ENCODE measurements at places on chromosomes 11 and 22.

DNA sequence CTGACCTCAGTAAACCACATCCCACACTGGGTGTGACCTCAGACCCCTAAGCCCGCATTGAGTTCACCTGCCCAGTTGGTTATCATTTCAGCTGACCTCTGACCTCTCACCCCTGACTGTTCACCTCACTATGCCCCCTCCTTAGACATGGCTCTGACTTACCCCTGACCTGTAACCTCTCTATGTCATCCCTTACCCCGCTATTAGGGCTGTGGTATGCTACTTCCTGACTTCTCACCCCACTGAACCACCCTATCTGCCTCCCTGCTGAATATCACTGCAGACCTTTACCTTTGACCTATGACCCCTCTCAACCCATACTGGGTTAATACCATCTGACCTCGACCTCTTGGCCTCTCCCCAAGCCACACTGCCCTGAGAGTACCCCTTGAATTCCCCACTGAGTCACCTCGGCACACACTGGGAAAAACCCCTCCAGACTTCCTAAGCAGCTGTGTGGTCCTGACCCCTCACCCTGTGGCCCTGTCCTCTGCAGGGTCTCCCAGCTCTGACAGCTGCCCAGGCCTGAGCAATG, 8.3 kb downstream of the PLCB3 start:
- DNase-seq: no peak

- DNase-seq: no peak
Measured at GRCh38 chr11:71393283-71393682, 54.9 kb downstream of the DHCR7 start.

GRCh38 chr22:46587492-46588278, 32.5 kb upstream of the GRAMD4 start:
- no peak for DNase-seq

- no peak for DNase-seq
Measured at GRCh38 chr11:109304159-109304558, 117.8 kb upstream of the C11orf87 start.

- no peak for DNase-seq
Measured at GRCh38 chr11:103897160-103897936, 139.1 kb upstream of the DDI1 start.

GRCh38 chr11:2885678-2886081, at the start of gene CDKN1C:
Gene CDKN1C (minus strand): TSS chr11:2885775. CDS start chr11:2885456, 319 bp downstream.
- DNase-seq: peak; percentile 76

DNA sequence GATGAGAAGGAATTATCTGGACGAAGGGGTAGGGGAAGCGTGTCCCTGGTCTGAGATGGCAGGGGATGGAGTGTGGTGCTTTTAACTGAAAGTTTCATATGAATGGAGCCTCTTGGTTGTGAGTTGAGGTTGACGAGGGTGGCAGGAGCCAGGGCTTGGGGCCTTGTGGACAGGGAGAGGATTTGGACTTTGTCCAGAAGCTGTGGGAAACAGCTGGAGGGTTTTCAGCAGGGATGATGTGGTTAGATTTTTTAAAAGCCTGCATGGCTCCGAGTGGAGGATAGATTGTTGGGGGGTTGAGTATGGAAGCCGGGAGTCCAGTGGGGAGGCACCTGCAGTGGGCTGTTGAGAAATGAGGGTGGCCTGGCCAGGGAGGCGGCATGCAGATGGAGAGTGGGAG, 24.8 kb downstream of the MYO7A start:
- no peak for DNase-seq

GRCh38 chr11:20158597-20159257, 1.5 kb downstream of the DBX1 start:
- DNase-seq: no peak

GRCh38 chr11:12045914-12046635, 37.6 kb upstream of the DKK3 start:
- DNase-seq: no peak

DNA sequence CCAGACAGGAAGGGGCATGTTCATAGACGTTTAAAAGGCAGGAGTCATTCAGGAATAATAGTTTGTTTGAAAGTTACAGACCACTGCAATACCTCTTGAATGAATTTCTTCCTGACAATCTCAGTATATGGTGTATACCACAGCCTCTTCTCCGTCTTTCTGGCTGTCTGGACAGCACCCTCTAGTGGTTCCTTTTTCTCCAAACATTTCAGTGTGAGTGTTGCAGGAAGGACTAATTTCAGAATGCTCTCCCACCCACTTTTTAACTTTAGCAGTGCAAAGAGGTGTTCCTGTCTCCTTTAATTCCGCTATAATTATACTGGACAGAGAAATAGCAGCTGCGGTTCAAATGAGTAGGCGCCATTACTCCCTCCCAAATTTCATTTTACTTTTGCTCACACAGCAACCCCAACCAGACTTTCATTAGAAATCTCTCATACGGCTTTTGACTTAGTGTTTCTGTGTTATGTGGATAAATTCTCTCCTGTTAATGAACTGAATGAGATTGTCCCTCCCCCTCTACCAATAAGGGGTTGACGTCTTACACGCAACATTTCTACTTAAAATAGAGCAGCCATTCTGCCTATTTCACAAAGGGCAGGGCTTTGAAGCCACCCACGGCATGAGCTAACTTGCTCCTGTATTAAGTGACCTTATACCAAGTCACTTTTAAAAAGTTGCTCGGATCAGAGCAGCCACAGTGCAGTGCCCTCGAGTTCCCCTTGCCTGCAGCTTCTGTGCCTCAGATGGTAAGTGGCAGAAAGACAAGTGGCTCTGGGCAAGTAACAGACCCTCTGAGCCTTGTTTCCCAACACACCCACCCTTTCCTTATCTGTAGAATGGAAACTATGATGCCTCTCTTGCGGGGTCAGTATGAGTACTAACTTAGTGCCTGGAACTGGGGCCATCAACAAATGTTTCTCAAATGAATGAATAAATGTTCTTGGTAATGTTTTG, 368.6 kb downstream of the OPCML start:
- no peak for DNase-seq

DNA sequence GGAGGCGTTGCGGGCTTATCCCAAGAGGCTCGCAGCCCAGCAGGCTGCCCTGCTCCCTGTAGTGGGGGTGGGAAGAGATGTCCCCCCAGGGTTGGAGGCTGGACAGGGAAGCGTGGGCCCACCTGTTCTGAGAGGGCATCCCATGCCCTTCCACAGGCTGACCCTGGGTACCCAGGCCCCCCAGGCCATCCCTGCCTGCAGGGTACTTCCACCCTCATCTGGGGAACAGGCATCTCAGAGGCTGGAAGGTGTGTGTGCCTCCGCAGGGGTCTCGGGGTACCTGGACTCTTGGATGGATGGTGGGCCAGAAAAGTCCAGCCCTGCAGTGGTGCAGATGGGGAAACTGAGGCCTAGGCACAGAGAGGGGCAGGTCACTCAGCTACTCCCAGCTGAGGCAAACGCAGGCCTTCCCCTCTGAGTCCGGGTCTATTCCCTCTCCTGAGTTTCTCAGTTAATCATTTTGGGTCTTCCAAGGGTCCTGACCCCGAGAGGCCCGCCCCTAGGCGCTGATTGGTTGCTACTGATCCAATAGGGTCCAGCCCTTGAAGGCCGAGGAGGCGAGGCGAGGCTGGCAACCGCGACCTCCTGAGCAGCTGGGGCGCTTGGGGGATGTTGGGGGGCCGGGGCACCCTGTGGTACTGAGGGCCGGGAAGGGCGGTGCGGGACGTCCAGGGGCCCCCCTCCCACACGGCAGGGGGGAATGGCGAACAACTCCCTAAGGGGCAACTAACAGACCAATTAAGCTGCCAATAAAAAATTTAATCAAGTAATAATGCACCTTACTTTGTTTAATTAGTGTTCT, 23.8 kb downstream of the FLRT1 start:
- no peak for DNase-seq

DNA sequence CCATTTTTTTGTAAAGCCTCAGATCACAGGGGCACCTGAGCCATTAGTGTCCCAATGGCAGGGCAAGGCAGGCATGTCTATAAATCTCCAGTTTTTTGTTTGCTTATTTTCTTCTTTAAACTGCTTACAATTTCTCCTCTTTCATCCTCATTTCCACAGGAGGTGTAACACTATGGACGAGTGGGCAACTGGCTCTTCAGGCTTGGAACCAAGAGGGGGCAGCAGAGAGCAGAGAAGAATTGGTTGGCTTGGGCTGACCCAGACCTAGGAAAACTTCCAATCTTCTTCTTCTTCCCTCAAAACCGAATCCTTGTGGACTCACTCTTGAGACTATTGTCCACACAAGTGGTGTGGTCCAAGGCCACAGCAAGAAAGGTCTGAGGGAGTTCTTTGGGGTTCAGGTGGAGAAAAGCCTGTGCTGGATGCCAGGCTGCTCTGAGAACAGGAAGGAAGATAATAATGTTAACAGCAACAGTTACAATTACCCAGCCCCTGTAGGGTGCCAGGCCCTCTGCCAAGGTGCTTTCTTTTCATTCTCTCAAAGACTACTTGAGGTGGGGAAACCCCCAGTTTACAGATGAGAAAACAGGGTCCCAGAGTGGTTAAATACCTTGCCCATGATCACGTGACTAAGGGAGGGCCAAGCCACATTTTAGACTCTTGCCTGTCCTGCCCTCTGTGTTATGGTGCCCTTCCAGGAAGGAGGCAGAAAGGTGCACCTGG, 70.7 kb upstream of the E2F8 start:
- DNase-seq: no peak

GRCh38 chr11:65353900-65354264, 669 bp upstream of the TIGD3 start:
- no peak for DNase-seq

DNA sequence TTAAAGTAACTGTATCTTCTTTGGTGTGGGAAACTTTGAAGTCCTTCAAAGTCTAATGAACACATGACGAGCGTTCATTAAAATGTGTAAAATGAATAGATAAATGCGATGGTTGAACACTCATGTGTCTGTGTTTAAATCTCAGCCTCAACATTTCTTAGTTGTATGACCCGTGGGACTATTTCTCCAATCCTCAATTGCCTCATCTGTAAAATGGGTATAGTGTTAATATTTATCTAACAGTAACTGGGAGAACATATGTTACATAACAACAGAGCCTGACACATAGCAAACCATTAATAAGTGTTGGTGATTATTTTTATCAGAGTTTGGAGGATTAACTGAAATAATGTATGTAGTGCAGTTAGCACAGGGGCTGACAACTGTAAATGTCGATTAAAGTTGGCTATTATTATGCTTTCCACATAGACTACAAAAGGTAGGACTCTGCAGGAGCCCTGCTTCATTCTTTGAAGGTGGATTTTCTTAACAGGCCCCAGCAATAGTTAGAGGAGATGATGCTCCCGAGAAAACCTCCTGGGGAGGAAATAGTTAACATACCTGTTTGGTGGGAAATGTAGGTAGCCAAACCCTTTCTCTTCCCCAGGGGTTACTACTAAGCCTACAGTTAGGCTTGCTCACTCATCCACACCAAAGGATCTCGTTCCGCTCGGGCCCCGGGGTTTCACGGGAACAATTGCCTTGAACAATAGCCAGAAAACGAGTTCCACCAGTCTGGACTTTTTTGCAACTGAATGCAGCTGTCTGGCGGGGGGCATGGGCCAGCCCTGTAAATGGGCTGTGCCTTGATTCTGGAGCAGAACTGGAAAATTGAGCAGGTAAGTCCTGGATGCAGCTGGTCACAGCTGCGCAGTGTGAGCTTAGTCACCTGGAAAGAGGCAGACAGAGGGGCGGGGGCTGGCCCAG, 133.4 kb downstream of the DBX1 start:
- no peak for DNase-seq

GRCh38 chr11:72642043-72642883, 32.0 kb downstream of the PDE2A start:
- no peak for DNase-seq

DNA sequence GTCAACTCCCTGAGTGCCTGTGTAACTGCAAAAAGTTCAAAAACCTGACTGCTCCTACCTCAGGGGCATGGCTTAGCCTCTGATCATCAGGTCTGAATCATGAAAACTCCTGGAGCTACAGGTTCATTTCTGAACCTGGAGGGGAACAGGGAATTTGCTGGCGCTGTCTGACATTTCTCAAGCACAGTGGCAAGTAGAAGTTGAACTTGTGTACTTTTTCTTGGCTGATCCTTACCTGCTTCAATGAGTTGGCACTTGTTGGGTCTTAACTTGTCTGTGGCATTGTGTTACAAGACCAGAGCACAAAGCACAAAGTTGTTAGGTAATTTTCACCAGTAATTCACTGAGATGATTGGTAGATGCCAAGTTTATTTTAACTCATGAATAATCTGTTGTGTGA, 3.3 kb downstream of the TMEM109 start:
- DNase-seq: no peak

GRCh38 chr11:82763167-82763566, 29.5 kb upstream of the FAM181B start:
- no peak for DNase-seq

DNA sequence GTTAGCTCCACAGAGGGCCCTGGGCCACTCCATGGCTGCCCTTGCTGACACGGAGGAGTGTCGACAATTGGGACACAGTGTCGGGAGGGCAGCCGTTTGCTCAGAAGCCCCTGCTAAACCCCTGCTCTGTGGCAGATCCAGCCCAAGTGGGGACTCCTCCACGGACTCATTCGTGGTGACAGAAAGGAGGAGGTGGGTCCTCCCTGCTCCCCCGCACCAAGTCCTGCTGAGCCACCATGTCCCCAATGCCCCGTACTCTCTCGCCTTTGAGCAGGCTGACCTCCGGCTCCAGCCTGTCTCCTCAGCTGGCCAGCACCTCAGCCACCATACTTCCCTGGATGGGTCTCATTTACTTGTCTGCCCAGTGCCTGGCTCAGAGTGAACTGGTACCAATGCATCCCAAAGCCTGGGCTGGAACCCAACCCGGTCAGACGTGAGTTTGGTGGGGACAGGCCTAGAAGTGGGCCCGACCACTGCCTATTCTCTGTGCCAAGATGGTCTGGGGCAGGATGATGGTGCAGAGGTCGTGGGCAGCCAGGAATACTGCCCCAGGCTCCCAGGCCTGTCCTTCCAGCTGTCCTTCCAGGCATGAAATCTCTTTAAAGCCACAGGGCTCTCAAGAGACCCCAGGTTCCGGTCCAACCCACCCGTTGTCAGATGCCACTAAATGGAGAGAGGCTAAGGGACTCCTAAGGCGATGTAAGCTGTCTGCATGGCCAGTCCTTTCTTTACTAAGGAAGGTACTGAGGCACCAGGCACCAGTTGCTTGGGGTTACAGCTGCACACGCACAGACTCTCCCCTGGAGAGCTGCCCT, 4.3 kb downstream of the CBX6 start:
- no peak for DNase-seq

- no peak for DNase-seq
Measured at GRCh38 chr11:14258221-14258935, 100.6 kb downstream of the RRAS2 start.

- no peak for DNase-seq
Measured at GRCh38 chr11:37026326-37026725, 428.3 kb upstream of the RAG2 start.

- DNase-seq: peak; percentile 18
Measured at GRCh38 chr22:20781272-20781990, 7.5 kb downstream of the SERPIND1 start.

- DNase-seq: no peak
Measured at GRCh38 chr11:62004473-62004872, 37.0 kb upstream of the FTH1 start.

GRCh38 chr11:46917109-46917761, 1.1 kb downstream of the LRP4 start:
- no peak for DNase-seq

DNA sequence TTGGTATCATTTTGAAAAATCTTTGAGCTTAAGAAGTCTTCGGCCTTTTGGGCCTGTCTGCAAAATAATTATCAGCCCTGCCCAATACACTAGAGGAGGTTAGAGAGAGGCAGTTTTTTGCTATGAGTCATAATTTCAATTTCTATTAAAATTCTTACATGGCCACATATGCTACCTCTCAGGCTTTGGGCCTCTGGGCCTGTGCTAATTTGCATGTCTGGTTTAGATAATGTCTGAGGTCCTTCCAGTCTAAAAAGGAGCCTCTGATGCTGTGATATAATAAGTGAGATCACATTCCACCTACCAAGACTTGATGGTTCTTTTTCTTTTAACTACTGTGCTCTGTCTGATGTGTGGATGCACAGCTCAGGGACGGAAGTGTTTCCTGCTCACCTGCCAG, 70.8 kb downstream of the KCNJ1 start:
- no peak for DNase-seq

Measured in T-helper 1 cell (primary cell).